ENCODE measurements at places on chromosomes 4 and X. TPM values are rescaled to one million over a fixed set of nuclear protein-coding genes. Genes with fewer than 3 reads are reported as not detected.

- DNase-seq: no peak
Observed at GRCh38 chrX:17519358-17519757, 144.4 kb downstream of the NHS start.

DNA sequence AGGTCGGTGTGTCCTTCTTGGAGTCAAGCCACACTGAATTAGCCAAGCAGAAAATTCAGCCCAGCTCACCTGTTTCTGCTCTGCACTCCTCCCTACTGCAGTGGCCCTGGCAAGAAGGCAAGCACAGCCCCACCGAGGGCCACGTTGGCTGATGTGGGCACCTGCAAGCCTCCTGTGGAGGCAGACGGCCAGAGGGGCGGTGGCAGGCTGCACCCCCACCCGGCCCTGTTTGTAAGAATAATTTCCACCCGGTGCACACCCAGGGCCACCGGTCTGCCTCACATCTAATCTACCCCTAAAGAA is 18.8 kb downstream of the PPP2R2C start:
- no peak for DNase-seq

GRCh38 chr4:8586671-8587468 is 5.7 kb upstream of the CPZ start:
- no peak for DNase-seq

DNA sequence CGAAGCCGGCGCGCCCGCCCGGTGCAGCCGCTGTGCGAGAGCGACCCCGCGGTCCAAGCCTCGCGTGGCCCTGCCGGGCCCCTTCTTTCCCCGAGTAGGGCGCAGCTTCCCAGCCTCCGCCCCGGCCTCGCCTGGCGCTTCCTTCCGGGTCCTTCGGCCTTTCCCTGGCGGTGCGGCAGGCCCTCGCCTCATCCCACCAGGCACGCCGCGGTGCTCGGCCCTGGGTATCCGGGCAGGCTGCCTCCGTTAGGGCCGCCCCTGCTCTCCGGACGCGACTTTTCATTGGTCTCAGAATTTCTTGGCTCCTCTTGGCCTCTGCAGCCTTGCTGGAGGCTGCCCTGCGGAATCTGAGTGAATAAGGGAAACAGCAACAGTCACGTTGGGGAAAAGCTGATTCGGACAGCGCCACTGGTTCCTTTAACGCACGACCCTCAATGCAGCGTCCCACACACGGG is 429 bp downstream of the UVSSA start:
- peak; percentile 90 for DNase-seq

DNA sequence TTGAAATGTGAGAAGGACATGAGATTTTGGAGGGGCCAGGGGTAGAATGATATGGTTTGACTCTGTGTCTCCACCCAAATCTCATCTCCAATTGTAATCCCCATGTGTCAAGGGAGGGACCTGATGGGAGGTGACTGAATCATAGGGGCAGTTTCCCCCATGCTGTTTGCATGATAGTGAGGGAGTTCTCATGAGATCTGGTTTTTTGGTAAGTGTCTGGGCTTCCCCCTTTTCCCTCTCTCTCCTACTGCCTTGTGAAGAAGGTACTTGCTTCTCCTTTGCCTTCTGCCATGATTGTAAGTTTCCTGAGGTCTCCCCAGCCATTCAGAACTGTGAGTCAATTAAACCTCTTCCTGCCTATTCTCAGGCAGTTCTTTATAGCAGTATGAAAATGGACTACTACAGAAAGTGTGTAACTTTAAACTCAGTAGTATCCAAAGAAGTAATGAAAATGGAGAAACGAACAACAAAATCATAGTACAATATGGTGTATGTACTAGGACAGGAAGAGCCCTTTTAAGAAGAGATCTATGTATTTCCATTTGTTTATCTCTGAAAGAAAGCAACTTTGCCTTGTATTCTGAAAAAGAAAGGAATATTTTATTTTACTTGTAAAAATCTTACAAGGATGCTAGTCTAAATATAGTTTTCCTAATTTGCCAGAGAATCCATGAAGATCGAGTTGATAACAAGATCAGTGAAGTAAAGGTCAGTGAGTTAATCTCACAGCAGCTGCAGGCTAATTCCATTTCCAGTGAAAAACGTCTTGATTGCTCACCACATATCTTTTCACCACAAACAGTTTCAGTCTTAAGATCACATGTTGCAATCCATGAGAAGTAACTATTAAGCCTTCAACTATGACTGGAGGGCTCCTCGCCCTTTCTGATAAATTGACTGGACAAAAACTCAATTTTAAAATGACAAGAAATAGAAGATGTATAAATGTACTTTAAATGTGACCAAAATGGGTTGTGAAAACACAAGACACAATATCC is 20.5 kb downstream of the PKD2 start:
- DNase-seq: peak; percentile 74

DNA sequence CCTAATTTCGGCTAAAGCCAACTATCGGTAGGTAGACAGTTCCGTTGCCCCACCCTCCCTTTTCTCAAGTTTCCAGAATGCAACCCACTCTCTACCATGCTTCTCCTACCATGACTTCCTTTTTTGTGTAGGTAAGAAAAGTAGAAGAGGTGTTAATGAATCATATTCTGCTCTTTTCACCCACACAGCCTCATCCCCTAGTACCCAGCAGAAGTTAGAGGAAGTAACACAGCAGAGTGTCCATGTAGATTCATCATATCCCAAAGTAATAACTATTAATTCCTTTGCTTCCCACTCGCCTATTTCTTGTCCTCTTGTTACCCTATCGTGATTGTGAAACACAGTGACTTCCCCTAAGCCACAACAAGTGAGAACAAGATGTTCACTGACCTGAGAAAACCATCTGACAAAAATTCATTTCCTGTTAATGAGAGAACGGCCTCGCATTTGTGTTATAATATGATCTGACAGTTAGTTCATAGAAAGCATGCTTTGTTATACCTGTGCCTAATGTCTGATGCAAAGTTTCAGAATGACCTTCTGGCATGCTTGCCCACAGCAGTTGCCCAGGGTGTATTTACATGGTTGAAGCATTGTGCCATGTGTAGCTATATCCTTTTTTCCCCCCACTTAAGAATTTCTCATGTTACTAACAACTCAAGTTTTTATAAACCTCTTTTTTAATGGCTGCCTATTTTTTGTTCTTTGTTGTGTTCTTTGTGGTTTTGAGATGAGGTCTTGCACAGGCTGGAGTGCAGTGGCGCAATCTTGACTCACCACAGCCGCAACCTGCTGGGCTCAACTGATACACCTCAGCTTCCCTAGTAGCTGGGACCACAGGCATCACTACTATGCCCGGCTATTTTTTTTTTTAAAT is 185.6 kb downstream of the RAP1GDS1 start:
- DNase-seq: no peak

GRCh38 chrX:46235778-46236177 is 309.4 kb downstream of the ZNF674 start:
- no peak for DNase-seq

- DNase-seq: no peak
Observed at GRCh38 chr4:47579235-47579634, 94.2 kb downstream of the ATP10D start.

GRCh38 chrX:69303231-69303630 is 138.0 kb upstream of the PJA1 start:
- DNase-seq: no peak

GRCh38 chr4:62117886-62118285 is 917.8 kb downstream of the ADGRL3 start:
- DNase-seq: no peak

DNA sequence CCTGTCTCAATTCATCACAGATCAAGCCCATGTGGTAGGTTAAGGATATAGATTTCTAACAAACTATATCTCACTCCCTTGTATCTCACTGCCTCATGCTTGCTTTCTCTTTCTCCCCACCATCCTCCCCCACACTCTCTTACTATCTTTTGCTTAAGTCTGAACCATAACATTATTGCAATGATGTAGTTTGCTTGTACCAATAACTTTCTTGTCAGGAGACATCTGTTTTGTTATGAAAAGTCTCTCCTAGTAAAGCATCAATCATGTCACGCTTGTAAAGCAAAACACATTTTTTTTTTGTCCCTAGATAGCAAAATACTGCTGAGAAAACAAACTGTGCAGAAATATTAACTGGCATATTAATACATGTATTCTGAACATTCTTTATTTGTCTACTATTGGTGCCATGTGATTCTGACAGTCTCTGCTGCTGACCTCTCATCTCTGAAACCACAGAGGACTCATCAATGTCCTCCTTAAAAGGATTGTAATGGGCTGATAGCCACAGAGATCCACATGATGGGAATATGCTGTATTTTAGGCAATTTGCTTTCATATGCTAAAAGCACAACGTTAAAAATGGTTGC is 217.5 kb downstream of the VEGFC start:
- no peak for DNase-seq

DNA sequence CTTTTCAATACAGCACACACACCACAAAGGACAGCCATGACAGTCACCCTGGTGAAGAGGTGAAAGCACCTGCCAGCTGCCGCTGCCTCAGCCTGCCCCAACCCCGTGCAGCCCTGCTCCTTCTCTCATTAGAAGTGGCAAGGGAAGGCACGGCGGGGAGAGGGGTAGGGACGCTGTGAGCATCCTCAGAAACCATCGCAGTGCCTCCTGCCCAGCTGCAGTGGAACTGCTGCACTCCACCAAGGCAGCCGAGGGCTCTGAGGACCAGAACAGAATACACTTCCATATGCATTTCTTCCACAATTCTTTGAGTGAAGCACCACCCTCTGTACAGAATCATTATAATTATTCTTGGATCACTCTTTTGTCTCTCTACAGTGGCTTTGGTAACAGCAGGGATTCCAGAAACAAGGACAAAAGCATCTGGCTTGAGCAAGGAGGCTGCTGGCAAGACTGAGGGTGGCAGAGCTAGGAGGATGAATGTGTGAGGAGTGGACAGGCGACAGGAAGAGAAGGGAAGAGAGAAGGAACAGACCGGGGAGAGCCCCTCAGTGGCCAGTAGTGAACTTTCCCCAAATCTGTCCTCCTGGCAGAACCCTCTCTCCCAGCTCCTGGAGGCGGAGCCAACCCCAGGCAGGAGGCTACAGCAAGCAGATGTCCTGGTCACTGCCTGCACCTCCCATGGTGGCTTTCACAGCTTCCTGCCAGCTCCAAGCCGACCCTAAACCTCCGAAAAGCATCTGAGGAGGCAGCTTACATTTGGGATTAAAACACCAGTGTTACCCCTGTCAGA is 73.2 kb downstream of the MTNR1A start:
- no peak for DNase-seq

- no peak for DNase-seq
Observed at GRCh38 chr4:73683033-73683432, 57.3 kb upstream of the CXCL8 start.

- DNase-seq: no peak
Observed at GRCh38 chrX:18174971-18175370, 45.7 kb downstream of the BEND2 start.

DNA sequence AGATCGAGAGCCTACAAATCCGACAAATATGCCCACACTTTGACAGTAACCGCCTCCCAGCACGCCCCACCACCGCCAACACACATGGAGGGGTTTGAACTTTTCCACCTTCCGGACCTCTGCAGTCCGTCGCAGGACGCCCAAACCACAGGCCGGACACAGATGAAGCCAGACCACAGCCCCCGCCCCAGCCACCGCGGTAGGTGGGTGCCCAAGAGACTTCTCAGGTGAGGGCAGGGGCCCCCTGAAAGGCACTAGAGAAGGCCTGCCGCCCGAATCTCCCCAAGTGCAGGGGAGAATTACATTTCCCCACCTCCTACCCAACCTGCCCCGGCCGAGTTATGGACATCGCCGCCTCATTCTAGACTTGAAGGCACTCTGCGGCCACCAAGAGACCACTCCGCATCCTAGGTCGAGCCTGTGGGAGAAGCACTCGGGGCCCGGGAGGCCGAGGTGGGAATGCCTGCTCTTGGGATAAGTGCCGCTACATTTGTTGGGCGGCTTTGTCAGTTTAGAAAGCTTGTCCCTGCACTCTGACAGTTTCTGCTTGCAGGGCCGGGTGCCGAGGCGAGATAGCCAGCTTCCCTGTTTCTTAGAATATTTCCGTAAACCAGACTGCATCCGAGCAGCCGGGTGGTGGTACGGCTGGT is 21.5 kb downstream of the HAND2 start:
- peak; percentile 52 for DNase-seq

DNA sequence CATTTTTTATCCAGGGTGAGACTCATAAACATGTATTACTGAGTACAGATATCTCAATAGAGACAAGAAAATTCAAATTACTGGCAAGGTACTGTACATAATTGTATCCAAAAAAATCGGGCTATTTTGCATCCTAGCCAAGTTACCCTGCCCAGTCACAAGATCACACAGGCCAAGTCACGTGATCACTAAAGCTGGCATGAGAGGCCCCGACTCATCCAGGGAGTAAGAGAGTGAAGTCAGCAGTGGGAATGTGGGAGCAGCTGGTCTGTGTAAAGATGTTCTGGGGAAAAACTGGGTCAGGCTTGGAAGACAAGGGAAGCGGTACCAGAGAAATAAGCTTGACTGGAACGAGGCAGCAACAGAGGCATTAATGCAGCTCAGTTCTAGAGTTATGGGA is 119.3 kb upstream of the STS start:
- DNase-seq: peak; percentile 8

DNA sequence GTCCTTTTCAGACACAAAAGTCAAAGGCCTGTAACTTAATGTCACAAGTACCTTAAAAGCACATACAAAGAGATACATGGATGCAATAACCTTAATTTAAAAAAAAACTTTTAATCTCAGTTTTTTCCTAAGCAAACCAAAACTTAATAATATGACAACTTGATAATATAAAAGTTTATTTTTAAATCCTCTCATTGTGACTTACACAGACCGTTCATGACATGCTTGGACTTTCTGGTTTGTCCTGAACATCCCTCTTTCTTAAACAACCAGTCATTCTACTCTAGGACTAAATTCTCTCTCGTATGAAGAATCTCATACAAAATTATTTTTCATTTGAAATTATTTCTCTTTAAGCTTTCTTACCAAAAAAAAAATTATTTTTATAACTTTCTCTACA is 43.1 kb upstream of the CYP2U1 start:
- DNase-seq: no peak

DNA sequence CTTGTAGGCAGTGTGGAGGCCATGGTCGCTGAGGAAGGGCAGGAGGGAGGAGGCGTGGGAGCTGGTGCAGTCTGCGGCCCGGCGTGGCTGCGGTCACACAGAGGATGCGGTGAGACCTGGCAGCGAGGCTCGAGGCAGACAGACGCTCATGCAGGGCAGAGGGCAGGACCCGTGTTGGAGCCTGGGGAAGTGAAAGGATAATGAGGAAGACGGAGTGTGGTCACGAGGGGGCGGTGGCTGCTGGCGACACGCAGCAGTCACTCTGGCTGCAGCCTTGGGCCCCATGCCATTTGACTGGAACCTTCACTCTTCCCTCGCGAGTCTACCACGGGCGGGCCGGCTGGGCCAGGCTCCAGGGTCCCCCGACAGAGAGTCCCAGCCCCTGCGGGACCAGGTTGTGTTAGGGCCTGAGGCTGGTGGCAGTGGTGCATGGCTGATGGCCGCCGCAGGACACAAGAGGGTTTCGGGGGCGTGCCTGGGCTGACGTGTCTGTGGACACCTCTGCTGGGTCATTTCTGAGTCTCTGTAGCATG is 68.8 kb upstream of the HGFAC start:
- peak; percentile 51 for DNase-seq

The TMEM271 gene
- total RNA-seq: not detected

The MAGEA2 gene
- 0.24 TPM for total RNA-seq

The CXCL11 gene
- total RNA-seq: 0.96 TPM

Data from umbilical cord (tissue), 2 donors.